ENCODE measurements at places on chromosomes 12 and 14.
A peak's percentile ranks its signal among the peaks of the same experiment; 100 is the strongest.

- no peak for DNase-seq
Observed at GRCh38 chr12:81542065-81543010, 216.8 kb downstream of the PPFIA2 start.

DNA sequence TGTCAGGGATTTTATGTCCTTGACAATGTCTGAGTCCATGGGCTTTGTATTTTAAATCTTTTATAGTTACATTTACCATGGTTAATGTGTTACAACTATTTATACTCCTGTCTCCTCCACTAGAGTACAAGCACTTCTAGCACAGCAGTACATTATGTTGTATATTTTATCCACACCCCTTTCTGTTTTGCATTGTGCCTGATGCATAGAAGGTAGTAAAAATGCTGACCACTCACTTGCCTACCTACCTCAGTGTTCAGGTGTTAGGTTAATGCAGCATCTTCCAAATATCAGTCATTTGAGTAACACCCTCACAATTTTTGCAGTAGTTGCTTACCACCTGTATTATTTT is 31.1 kb upstream of the SLC38A2 start:
- DNase-seq = no peak

DNA sequence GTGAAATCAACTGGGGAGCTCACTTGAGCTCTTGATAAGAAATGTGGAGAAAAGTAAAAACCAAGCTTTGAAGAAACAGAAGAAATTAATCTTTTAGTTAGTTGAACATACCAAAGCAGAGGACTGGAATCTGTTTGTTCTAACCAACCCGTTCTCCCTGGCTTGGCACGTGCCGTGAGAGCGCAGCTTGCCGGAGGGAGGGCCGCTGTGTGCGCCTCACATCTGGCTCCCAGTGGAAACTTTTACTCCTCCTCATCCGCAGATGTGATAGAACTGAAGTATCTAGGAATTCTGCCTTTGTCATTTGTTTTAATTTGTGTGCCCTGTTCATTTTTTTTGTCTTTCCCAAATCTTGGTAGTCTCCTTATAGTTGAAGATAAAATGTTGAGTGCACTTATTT is 64.9 kb downstream of the DDX51 start:
- no peak for DNase-seq

- DNase-seq = peak; percentile 93
Observed at GRCh38 chr12:121872546-121873215, 14.0 kb upstream of the HPD start.

- no peak for DNase-seq
Observed at GRCh38 chr14:37587131-37587803, 7.8 kb downstream of the FOXA1 start.

DNA sequence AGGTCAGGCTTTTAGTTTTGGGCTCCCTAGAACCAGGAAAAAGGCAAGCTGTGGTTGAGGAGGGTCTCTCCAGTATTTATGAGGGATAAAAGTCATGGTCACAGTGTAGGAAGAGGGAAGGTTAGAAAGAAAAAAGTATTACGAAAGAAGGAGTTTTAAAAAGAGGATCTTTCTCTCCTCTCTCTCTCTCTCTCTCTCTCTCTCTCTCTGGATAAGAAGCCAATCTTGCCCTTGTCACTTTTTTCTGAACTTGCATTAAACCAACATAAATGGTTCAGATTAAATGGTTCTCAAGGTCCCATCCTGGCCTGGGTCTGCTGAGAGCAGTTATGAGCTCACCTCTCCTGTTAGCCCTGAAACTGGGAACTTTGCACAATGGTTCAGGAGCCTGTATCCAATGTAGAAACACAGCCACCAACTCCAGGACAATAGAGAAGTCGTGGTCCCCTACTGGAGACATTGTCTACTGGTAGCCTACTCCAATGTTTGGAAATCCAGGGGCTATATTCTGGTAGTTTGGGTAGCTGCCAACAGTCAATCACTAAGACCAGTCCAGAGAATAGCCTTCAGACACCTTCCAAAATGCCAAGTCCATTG is 131.9 kb downstream of the DAD1 start:
- DNase-seq = no peak

DNA sequence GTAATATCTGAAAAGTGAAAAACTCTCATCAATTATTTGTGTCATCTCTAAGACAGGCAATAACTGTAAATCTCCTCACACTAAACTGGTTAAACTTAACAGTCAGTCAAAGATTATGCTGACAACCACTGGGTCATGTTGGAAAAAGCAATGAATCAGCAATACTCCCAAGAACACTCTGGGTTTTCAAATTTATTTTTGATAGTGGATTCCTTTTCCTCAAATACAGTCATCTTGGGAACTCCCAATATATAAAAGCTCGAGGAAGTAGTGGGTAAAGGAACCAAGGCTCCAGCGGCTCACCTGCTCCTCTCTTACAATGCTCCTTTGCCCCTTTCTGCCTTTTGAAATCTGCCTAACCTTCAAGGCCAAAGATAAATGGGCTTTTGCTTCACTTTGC is 70.0 kb downstream of the ARMH4 start:
- no peak for DNase-seq

DNA sequence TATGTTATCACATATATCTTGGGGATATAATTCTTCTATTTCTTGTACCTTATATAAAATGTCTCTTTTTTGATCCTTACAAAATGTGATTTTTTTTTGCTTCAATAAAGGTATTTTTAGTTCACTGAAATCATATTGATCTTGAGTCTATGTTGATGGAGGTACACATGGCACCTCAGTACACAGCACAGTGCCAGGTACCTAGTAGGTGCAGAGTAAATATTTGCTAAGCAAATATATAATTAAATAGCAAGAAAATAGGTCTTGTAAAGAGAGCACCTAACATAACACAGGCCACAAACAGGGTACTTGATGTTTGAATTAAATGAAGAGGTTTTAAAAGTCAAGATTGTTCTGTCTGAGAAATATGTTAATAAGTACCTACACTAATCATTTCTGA is 69.7 kb downstream of the CIT start:
- no peak for DNase-seq

- no peak for DNase-seq
Observed at GRCh38 chr14:86124328-86124727, 594.4 kb downstream of the FLRT2 start.

- DNase-seq = peak; percentile 49
Observed at GRCh38 chr14:69013943-69014782, 35.1 kb upstream of the ACTN1 start.

GRCh38 chr12:25045869-25046268 is 97.0 kb upstream of the BCAT1 start:
- no peak for DNase-seq

- no peak for DNase-seq
Observed at GRCh38 chr14:100749967-100750597, 23.4 kb downstream of the DLK1 start.

GRCh38 chr12:92863251-92863650 is 65.8 kb downstream of the EEA1 start:
- no peak for DNase-seq
